ENCODE measurements at places on chromosomes 1 and 21. TPM values are rescaled to one million over a fixed set of nuclear protein-coding genes. Genes with fewer than 3 reads are reported as not detected.

PDPN gene
- polyA plus RNA-seq: 11.9 TPM

CENPL gene
- polyA plus RNA-seq: 7.0 TPM

USP1 gene
- polyA plus RNA-seq: 36.3 TPM

OR2T33 gene
- not detected for polyA plus RNA-seq

KRTAP6-2 gene
- polyA plus RNA-seq: not detected

NPR1 gene
- polyA plus RNA-seq: 4.7 TPM

GSTM1 gene
- polyA plus RNA-seq: 1.1 TPM

TAF5L gene
- 17.5 TPM for polyA plus RNA-seq

MANEAL gene
- polyA plus RNA-seq: 5.6 TPM

KCNE1 gene
- polyA plus RNA-seq: 1.2 TPM

SYNJ1 gene
- polyA plus RNA-seq: 11.8 TPM

Data from large intestine (tissue), 12 donors.